ENCODE measurements at places on chromosomes 13 and 19.

- no peak for DNase-seq
Observed at GRCh38 chr19:57664269-57665127, 4.2 kb upstream of the ZSCAN4 start.

DNA sequence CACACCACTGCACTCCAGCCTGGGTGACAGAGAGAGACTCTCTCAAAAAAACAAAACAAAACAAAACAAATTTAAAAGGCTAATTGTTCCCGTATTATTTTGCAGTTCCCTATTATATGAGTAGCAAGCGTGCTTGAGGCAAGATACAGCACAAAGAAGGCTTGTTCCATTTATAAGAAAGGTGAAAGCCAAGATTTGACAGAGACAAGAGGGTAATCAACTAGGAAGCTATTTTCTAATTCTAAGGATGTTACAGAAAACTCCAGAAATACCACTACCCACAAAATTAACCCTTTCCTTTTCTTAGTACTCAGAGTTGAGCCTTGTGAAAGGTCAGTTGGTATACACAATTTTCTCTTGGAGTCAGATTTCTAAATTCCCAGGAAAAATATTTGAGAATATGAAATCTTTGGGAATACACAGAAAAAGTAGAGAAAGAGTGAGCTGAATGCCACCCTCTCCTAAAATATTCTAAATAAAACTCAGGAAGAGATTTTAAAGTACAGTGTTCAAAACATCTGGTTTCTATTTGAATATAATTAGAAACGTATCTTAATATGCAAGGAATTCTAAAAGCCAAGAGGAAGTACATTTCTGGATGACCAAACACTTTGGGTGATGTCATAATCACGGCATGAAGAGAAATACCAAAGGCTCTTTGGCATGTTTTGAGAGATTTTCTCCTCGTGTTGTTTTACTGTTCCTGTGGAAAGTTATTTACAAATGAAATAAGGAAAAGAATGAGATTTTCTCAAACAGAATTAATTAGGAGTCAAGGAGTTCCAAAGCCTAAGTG is 63.0 kb upstream of the FLT1 start:
- peak; percentile 20 for DNase-seq

DNA sequence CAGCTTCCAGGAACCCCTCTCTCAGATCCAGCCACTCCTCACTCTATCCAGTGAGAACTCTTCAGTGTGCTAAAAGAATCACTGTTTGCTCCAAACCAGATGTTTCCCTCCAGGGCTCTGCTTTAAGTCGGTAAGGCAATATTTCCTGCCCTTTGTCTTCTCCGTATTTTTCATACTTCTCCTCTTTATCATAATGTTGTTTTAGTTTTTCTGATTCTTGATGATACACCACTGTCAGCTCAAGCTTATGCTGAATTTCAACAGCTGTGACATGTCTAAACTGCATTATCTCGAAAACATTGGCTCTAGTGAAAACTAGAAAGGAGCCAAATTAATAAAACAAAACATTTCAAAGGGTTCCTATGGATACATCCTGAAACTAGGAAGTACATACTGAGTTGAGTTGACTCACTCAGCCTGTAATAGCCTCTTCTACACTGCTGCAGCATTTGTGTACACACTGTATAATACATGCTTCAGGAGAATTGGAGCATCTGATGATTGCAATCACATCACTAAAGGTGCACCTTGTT is 39.8 kb downstream of the GPR180 start:
- DNase-seq, result no peak

DNA sequence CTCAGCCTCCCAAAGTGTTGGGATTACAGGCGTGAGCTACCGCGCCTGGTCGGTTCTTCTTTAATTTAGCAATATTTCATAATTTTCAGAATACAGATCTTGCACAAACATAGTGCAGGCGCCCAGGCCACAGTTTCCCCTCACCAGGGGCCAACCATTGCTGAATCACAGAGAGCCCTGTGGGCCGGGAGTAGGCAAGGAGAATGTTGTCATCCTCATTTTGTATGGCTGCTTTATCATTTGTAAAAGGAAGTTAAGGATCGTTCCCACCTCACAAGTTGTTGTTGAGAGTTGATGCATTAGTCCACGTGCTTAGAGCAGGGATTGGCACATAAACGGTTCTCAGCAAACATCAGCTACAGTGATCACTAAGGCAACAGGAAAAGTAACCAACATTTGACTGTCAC is 30.2 kb downstream of the MEIS3 start:
- no peak for DNase-seq

- DNase-seq, result peak; percentile 65
Observed at GRCh38 chr19:6065685-6066374, 44.5 kb downstream of the RFX2 start.

- DNase-seq, result no peak
Observed at GRCh38 chr19:47485210-47485609, 1.2 kb upstream of the KPTN start.

DNA sequence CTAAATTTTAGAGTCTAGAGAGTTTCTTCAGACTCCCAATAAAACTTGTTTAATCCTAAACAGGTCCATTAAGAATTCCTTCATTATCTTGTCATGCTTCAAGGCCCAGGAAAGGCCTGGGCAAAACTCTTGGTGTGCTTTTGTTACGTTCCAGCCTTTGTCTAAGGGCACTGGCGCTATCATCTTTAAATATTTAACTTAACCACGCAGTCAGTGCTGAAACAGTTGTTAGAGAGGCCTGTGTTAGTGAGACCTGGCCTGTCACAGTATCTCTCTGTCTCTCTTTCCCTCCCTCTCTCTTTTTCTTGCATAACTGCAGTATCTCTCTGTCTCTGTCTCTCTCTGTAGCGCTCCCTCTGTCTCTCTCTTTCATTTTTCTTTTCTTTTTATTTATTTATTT is 8.2 kb upstream of the OR1M1 start:
- peak; percentile 37 for DNase-seq

- DNase-seq, result no peak
Observed at GRCh38 chr13:97280478-97280877, 58.3 kb downstream of the MBNL2 start.

DNA sequence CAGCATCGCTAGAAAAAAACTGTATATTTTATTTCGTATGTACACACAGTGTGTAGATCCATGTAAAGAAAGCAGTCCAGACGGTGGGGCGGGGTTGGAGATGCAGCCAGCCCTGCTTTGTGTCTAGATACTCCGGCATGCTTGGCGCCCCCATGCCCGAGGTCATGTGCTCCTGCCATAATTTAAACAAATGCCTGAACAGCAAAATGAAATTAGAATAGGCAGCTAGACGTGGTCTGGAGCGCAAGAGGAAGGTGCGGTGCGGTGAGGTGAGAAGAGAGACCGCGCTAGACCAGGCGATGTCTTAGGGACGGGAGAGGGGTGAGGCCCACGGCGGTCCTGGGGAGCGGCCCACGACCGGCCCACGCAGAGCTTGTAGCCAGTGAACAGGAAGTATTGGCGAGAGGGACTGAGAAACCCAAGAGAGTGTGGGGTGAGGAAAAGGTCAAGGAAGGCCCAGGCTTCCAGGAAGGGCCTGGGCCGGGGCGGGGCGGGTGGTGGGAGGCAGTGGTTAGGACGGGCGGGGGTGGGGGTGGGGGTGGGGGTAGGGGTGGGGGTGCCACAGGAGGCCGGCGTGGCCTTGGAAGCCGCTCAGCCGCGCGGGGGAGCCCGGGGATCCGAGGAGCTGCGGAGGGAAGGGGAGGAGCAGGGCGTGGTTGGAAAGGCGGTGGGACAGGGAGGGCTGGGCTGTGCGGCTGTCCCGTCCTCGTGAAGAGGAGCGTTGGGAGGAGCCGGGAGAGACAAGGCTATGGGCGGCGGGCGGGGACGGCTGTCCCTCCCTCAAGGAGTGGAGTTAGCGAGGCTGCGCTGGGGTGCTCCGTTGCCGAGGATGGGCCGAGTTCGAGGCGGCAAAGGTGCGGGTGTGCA is 254.7 kb upstream of the SGCG start:
- peak; percentile 66 for DNase-seq

DNA sequence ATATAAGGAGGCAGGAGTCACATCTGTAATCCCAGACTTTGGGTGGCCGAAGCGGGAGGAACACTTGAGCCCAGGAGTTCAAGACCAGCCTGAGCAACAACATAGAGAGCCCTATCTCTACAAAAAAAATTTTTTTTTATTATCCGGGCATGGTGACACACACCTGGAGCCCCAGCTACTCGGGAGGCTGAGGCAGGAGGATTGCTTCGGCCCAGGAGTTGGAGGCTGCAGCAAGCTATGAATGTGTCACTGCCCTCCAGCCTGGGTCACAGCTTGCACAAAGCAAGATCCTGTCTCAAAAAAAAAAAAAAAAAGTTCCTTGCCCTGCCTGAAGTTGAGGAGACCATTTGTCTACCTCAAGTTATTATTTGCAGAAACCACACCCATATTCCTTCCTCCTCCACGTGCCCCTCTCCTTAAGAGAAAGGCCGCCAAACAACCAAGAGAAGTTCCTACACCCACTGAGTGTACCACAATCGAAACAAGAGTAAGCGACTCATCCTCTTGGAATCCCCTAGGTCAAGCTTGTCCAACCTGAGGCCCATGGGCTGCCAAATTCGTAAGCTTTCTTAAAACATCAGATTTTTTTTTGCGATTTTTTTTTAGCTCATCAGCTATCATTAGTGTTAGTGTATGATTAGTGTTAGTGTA is 2.2 kb downstream of the ABCC4 start:
- peak; percentile 85 for DNase-seq

DNA sequence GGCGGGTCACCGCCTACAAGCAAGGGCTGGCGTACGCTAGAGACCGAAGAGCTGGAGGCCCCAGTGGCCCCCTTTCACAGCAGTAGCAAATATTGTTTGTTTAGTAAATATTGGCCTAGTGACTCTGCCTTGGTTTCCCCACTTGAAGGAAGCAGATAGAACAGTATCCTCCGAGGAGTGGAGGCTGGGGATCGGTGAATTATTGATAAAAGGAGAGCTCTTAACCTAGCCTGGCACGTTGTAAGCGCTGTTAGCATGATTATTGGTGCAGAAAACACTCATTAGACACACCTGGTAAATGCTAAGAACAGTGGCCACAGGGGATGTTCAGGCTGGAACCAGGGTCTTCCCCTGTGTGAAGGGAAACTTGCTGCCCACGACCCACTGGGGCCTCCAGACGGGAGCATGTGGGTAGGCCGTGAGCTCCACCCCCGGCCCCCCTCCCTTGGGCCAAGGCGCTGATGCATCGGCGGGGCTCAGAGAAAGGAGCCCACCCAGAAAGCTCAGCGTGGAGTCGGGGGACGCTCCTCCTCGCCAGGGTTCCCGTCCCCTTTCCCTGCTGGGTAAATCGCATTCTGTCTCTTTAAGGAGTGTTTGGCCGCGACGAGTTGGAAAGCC is 2.3 kb downstream of the IER2 start:
- DNase-seq, result no peak

DNA sequence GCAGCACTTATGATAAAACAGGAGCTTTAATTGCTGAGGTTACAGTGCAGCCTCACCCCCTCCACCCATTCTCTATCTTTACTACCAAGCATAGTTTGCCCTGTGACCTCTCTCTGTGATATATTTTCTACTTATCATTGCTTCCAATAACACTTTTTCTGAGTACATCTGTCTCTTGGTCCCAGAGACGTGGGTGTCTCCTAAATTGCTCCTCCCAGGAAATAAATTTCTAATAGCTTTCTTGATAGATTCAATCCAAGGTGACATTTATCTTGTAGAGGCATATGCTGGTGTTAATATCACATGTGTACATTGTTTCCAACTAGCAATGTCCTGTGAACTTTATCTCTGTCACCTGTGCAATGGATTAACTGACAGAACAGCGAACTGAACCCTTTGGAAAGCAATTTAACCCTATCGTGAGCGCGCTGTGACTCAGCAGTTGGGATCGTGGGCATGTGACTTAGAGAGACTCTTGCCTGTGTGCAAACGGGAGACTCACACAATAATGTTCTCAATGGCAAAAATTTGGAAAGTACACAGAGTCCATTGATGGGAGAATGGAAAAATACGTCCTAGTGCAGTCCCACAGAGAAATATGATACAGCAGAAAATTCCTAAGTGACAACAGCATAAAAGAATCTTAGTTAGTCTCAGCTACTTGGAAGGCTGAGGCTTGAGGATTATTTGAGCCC is 7.0 kb upstream of the MAP2K2 start:
- DNase-seq, result peak; percentile 43

DNA sequence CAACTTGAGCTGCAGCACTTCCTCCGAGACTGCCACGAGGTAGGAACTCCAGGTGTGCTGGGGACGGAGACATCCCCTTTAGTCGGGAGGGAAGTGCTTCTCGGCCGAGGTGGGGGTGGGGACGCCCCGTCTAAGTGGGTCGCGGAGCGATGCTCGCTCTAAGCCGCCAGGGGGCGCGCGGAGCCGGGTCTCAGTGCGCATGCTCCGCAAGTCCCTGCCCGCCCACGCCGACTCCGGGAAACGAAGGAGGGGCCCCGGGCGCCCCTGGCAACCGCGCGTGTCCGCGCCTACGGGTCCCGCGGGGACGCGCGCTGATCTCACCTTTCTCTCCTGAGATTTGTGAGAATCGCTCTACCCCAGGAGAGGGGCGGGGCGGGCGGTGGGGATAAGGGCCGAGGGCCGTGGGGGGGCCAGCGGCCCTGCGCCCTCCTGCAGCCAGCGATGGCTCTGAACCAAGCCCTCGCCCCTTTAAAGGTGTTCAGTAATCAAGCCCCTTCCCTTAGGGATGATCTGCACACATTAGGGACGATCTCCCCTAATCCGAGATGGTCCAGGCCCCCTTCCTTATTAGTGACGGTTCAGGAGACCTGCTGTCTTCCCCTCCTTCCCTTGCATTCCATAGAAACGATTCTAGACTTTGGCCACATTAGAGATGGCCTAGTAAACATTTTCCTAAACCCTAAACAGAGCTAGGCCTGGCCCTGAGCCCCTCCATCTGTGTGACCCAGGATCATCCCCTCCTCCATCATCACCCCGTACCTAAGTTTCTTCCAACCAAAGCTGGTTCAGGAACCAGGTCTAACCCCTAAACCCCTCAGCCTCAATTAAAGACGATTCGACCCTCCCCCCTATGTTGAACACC is 47.3 kb upstream of the SHKBP1 start:
- DNase-seq, result peak; percentile 32

DNA sequence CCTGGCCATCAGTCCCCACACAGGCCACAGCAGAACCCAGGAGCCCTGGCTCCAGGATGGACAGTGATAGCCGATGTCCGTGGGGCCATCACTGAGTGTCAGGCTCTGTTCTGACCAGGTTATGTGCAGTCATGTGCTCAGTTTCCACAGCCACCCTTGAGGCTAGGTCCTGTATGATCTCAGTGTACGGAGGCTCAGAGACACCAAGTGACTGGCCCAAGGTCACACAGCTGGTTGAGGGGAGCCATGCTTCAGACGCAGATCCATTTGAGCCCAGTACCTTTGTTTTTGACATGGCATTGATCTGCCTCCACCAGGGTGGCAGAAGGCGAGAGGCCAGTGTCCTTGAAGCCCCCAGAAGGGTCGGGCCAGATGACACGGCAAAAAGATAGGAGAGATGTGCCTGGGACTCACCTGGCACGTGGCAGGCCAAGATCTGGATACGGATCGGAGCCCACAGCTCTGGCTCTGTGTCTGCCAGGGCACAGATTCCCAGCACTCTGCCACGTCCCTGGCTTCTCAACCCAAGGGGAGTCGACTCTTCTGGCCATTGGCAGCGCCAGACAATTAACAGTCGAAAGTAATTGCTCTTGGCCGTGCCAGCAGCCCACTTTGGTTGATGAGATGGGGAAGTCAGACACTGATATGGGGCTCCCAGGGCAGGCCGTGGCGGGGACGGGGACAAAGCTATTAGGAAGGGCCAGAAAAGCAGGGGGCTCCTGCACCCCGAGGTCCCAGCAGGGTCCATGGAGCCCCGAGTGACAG is 15.6 kb downstream of the EVI5L start:
- no peak for DNase-seq
